ENCODE measurements at places on chromosomes 12 and 14. TPM values are rescaled to one million over a fixed set of nuclear protein-coding genes. Genes with fewer than 3 reads are reported as not detected.

KCNJ8 gene
- total RNA-seq = not detected

ASB2 gene
- total RNA-seq = not detected

KRT82 gene
- not detected for total RNA-seq

GPR132 gene
- total RNA-seq = not detected

Measured in thoracic aorta endothelial cell (primary cell).